IPS DF 6.9 (cell line): ENCODE measurements at places on chromosomes 3 and 15.
A peak's percentile ranks its signal among the peaks of the same experiment; 100 is the strongest.

DNA sequence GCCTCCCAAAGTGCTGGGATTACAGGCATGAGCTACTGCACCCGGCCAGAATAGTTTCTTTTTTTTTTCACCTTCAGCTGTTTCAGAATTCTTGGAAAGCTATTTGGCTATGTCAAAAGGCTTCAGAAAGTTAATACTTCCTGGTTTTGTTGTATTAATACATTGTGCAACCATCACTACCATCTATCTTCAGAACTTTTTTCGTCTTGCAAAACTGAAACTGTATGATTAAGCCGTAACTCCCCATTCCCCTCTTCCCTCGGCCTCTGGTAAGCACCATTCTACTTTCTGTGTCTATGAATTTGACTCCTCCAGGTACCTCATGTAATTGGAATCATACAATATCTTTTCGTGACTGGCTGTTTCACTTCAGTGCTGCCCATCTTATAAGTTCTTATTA is 5.2 kb upstream of the NOX5 start:
- no peak for DNase-seq
- no peak overlapping the region for H3K27ac ChIP-seq
- H3K4me1 ChIP-seq, result no peaks in the 10 kb centered on the region

DNA sequence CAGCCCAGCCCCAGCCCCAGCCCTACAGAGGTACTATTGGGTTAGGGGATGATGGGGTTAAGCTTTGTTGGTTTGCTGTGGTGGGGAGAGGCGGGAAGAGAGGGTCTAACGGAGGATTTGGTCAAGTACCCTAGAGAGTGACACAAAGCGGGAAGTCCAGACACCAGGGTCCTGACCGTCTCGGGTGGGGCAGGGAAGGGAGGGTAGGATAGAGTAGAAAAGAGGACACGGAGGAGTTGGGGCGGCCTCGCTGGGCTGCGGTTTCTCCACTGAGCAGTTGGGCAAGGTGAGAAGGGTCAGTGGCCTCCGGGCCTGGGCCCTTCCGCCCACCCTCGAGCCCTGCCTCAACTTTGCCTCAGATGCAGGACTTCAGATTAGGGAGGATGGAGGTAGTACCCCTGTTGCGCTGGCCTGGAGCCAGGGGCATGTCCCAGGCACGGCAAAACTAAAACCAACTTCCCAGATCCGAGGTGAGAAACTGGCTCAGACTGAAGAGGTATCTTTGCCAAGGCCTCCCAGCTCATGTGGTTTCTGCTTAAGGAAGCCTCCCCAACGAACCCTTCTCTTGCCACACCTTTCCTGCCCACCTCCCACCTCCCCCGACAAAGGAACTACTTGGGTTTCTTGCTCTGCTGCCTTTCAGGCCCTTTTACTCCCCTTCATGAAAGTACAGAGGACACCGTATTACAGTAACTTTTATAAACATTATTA is 551 bp downstream of the PML start:
- H3K36me3 ChIP-seq, result peaks cover 9% of the 10 kb centered on the region
- H3K27ac ChIP-seq, result no peak overlapping the region
- H3K4me1 ChIP-seq, result no peaks in the 10 kb centered on the region
- no peaks in the 10 kb centered on the region for H3K27me3 ChIP-seq
- H3K4me3 ChIP-seq, result peak overlapping the region; percentile 58
- no peak for DNase-seq

DNA sequence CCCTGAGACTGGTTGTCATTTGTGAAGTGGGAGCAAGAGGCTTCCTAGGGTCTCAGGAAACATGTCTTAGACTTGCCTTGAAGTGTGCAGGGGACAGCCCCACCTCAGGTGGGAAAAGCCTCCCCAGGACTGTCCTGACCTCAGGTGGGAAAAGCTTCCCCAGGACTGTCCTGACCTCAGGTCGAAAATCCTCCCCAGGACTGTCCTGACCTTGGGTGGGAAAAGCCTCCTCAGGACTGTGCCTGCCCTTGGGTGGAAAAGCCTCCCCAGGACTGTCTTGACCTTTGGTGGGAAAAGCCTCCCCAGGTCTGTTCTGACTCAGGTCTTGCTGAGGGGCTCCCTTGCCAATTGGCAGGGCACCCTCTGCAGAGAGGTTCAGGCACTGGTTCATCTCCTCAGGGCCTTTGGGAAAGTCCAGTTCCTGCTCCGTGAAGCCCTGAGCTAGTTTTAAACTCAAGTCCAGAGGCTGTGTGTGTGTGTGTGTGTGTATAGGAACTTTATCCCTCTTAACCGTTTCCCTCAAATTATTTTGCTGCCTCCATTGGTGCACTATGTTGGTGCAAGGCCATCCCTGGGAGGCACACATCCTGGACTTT is 64.7 kb downstream of the WNT7A start:
- no peaks in the 10 kb centered on the region for H3K27me3 ChIP-seq
- H3K4me3 ChIP-seq, result no peak overlapping the region
- no peak overlapping the region for H3K27ac ChIP-seq
- no peaks in the 10 kb centered on the region for H3K4me1 ChIP-seq
- DNase-seq, result no peak

DNA sequence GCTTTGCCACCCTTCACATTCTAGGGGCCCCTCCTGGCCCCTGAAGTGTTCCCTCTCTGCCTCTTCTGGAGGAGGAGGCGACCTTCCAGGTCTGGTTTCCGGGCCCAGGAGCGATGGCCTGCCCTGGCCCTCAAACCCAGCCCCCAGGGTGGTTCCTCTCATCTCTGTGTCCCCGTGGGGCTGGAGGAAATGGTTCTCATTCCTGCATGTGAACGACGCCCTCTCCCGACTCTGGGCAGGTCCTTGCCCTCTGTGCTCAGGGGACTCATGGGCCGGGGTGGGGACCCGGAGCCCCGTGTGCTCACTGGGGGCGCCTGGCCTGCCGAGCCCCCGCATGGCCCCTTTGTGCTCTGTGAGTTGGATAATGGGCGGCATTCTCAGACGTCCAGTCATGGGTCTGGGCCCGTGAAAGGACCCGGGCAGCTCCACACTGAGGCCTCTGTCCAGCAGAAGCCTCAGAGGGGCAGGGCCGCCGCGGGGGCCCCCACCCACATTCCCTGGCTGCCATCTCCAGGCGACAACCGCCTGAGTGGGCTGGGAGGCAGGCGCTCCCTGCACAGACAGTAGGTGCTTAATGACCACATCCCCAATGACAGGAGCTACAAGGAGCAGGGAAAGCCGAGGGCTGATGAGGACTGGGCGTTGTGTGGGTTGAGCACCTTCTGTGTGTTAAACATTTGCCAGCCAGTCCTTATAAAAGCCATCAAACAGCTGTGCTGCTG is 5.5 kb upstream of the PLXND1 start:
- no peak for DNase-seq
- no peaks in the 10 kb centered on the region for H3K36me3 ChIP-seq
- H3K4me1 ChIP-seq, result peaks cover 10% of the 10 kb centered on the region
- H3K27ac ChIP-seq, result no peak overlapping the region
- no peak overlapping the region for H3K4me3 ChIP-seq

- no peak overlapping the region for H3K4me3 ChIP-seq
- no peaks in the 10 kb centered on the region for H3K27me3 ChIP-seq
- H3K36me3 ChIP-seq, result no peaks in the 10 kb centered on the region
- H3K27ac ChIP-seq, result no peak overlapping the region
- DNase-seq, result no peak
- no peaks in the 10 kb centered on the region for H3K4me1 ChIP-seq
Observed at GRCh38 chr3:13513051-13513912, 33.2 kb downstream of the HDAC11 start.
